ENCODE measurements at places on chromosomes 1 and 21.
A peak's percentile ranks its signal among the peaks of the same experiment; 100 is the strongest.

DNA sequence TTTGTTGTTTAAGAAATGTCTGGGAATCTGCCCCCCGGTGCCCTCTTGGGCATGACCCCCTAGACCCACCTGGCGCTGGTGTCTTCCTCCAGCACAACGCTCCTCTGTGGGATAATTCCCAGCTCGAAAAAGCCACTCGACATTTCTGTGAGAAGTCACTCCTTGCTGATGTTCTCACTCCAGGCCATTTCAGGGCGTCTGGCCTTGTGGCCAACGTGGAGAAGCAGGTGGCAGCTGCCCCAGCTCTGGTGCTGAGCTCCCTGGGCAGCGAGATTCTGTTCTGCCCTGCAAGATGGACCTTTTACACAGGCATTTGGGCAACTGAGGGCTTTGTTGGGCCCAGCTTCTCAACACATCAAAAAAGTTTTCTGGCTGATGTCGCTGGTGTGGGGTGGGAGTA is 147.7 kb upstream of the WNT4 start:
- DNase-seq: no peak

GRCh38 chr1:19495000-19495656 is 9.8 kb upstream of the CAPZB start:
- no peak for DNase-seq

- DNase-seq: no peak
Measured at GRCh38 chr1:173432331-173432730, 44.8 kb upstream of the PRDX6 start.

- DNase-seq: no peak
Measured at GRCh38 chr1:11753555-11754208, 8.3 kb upstream of the C1orf167 start.

DNA sequence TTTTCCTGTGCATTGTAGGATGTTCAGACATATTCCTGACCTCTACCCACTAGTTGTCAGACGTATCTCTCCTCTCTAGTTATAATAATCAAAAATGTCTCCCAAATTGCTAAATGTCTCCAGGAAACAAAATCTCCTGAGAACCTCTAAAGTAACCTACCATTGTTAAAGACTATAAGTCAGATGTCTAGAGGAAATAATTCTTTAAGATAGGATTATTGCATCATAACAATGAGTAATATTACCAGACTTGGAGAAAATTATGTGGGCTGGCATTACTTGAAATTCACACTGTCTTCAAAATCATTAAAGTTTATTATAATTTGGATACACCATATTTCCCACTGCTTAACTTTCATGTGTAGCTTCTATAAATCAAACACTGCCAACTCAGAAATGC is 643.0 kb upstream of the ADGRL2 start:
- no peak for DNase-seq

- DNase-seq: no peak
Measured at GRCh38 chr1:165900576-165901380, 73.4 kb downstream of the UCK2 start.

DNA sequence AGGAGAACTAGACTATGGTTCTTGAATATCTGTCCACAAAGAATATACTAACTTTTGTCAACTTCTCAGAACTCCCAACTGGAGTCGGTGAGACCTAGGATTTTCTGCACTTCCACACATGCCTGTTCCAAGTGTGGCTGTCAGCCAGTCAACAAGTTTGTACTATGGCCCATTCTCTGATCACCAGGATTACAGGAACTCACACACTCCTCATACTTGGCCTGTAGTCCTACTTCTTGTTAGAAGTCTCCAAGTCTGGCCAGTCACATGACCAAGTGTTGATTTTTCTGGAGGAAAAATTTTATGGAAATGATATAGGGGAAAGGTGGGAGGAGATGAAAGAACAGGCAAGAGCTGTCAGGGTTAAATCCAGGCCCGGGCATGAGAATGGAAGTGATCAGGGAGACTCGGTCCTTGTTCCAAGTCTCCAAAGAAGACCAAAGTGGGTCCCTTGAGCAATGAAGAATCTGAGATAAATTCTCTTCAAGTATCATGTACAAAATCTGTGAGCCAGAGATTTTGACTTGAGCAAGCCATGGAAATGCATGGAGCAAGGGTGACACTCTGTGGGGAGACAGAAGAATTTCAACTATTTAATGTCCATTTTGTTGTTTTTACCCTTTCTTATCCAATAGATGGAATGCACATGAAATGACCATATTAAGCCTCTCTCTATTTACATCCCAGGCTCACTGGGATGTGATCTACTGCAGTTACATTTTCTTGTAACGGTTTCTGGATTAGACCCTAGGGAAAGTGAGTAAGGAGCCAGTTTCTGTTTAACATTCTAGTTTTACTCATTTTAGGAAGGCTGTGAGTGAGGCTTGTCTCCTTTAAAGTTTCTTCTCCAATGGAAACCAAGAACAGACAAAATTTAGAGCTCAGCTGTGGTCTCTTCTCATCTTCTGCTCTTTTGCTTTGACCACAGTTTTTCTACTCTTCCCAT is 320.9 kb downstream of the ASTN1 start:
- DNase-seq: no peak

DNA sequence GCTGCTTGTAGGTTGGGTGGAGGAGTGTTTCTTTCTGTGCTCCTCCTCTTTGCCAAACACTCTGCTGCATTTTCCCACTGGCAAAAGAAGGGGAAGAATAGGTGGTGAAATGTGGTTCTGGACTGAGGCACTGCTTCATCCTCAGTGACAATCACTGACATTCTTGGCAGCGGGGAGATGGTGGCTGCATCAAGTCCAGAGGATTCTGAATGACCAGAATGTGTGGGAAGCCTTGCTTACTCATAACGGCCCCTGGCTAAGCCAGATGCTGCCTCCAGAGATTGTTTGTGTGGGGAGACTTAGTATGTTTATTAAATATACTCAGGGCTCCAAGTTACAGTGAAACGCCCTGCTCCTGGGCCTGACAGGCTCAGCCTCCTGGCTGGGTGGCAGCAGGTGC is 160.3 kb downstream of the CACNA1E start:
- no peak for DNase-seq

GRCh38 chr1:27598902-27599528 is 4.9 kb downstream of the AHDC1 start:
- DNase-seq: peak; percentile 69

DNA sequence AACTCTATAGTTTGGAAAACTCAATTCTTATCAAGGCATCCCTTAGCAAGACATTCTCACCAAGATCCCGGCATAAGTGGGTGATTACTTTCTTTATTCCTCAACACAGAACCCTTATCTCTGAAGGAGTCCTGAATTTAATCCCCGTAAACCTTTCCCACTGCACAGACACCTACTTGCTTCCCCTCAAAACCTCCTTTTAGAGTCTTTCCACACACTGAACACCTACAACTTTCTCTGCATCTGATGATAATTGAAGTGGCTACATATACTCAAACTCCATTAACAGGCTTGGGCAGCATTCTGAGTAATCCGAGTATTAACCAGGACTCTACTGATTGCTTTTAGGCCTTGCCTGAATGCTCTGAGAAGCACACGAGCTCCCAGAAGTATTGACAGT is 23.5 kb downstream of the PALMD start:
- no peak for DNase-seq

GRCh38 chr1:110520827-110521226 is 1.9 kb upstream of the KCNA10 start:
- DNase-seq: no peak

GRCh38 chr1:167669209-167670124 is 39.4 kb downstream of the RCSD1 start:
- no peak for DNase-seq

DNA sequence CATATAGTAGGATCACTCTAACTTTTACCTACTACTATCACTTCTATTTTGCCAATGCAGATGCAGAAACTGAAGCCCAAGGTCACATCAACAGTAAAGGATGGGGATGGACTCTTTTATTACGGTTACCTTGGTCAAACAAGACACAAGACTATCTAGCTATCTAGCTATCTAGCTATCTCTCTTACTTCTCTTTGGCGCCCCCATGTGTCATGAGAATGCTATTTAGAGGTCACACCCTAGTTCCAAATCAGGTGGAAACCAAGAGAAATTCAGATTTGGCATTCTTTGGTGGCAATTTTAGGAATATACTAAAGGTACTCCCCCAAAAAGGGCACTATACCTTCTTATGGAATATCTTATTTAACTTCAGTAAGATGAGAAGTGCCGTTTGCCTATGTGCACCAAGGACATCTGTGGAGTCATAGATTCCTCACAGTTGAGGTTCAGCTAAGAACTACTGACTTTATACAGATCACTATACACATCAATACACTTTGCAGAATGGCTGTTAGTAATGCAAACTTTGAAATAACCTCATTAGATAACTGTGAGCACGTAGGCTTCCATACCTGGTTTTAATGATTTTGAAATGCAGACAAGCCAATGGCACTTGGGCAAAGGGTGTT is 6.7 kb downstream of the ZNF648 start:
- DNase-seq: peak; percentile 56

GRCh38 chr1:51946300-51946699 is 44.2 kb downstream of the RAB3B start:
- no peak for DNase-seq

- peak; percentile 20 for DNase-seq
Measured at GRCh38 chr1:63691701-63692425, 82.0 kb upstream of the ROR1 start.

- no peak for DNase-seq
Measured at GRCh38 chr1:3222042-3222692, 153.2 kb downstream of the PRDM16 start.

- DNase-seq: no peak
Measured at GRCh38 chr1:11651017-11651416, 3.2 kb downstream of the FBXO2 start.

GRCh38 chr1:200306944-200307754 is 102.7 kb downstream of the ZNF281 start:
- DNase-seq: peak; percentile 49

DNA sequence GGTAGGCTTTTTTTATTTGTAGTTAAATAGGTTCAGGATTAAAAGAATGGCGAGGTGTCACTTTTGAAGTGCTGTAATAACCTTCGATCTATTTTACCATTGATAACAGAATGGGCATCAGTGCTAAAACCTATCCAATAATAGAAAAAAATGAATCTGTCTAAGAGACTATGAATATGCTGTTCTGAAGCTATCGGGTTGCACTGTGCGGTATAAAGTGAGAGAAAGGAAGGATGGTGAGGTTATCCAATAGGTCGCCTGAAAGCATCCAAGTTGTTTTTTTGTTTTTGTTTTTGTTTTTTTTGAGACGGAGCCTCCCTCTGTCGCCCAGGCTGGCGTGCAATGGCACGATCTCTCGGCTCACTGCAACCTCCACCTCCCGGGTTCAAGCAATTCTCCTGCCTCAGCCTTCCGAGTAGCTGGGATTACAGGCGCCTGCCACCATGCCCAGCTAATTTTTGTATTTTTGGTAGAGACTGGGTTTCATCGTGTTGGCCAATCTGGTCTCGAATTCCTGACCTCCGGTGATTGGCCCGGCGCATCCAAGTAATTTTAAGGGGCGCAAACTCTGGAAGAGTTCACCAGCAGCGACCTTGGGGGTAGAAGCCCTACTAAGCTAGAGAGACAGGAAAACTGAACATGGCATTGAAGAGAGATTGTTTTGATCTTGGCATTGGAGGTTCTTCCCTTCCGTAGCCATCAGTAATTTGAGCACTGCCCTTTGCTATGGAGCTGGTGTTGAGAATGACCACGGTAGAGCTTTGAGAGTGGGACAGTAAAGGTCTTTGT is 8.7 kb upstream of the MDM4 start:
- DNase-seq: peak; percentile 28

- no peak for DNase-seq
Measured at GRCh38 chr1:118825619-118826018, 162.5 kb downstream of the TBX15 start.

DNA sequence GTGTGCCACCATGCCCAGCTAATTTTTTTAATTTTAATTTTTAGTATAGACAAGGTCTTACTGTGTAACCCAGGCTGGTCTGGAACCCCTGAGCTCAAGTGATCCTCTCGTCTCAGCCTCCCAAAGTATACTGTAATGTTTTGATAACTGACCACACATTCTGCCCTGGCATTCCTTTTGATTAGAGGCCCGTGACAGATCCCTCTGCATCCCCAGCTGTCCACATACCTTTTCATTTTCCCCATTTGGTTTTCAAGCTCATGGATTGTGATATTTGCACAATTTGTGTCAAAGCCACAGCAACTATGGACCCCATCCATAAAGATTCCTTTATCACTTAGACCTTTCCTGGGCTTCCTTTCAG is 116.8 kb upstream of the ATP1A1 start:
- DNase-seq: no peak

- DNase-seq: no peak
Measured at GRCh38 chr1:155873860-155874259, 14.5 kb downstream of the SYT11 start.

DNA sequence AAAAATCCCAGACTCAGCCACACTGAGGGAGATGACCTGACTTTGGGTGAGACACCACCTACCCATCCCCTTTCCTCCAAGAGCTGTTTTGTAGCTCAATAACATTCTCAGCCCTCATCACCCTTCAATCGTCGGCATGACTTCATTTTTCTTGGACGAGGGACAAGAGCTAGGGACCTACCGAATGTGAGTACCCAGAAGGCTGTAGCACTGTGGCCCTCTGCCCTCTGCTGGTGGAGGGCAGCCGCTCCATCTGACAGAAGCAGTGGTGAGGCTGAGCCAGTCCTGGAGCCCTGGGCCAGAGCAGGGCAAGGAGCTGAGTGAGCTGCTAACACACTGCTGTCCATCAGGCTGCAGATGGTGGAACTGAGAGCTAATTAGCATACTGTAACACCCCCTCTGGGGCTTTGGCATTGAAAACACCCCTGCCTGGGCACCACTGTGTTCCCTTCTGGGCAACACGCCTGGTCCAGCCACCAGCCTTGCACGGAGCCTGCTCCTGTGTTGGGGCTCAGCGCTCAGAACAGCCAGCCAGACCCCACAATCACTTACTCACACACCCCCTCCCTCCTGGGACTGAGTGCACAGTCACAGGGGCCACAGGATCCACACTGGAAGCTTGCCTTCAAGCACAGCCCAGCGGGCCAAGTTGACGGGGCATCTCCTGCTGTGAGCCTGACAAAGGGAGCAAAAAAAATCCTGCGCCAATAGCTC is 18.3 kb upstream of the ALPL start:
- no peak for DNase-seq

All from CD4-positive, alpha-beta T cell treated with Interleukin-2 at 100 ng/mL for 4 hours (primary cell).